ENCODE measurements at places on chromosomes 1 and 21. TPM values are rescaled to one million over a fixed set of nuclear protein-coding genes. Genes with fewer than 3 reads are reported as not detected.

Gene VWA5B1
- 1.9 TPM for polyA plus RNA-seq

Gene CFHR3
- polyA plus RNA-seq = 0.26 TPM

Gene KCNJ9
- polyA plus RNA-seq = 0.17 TPM

Gene TMEM52
- 0.38 TPM for polyA plus RNA-seq

Gene GPR157
- 2.4 TPM for polyA plus RNA-seq

Gene BGLAP
- polyA plus RNA-seq = 7.4 TPM

Gene KRTAP12-2
- not detected for polyA plus RNA-seq

Gene NECTIN4
- polyA plus RNA-seq = 5.0 TPM

Gene DPT
- polyA plus RNA-seq = 16.8 TPM

Gene RAP1GAP
- polyA plus RNA-seq = 3.5 TPM

Gene SMG5
- polyA plus RNA-seq = 70.1 TPM

Gene S100A7A
- polyA plus RNA-seq = not detected

Gene OR2T11
- polyA plus RNA-seq = not detected

Gene LCE3D
- polyA plus RNA-seq = not detected

Gene AGO3
- 13.8 TPM for polyA plus RNA-seq

Gene SPATA1
- polyA plus RNA-seq = 1.8 TPM

Gene GJA8
- polyA plus RNA-seq = not detected

Gene MDM4
- 43.9 TPM for polyA plus RNA-seq

Gene GNG4
- polyA plus RNA-seq = 2.9 TPM

Gene CD5L
- polyA plus RNA-seq = not detected

Gene RIPK4
- 17.9 TPM for polyA plus RNA-seq

Gene MPL
- polyA plus RNA-seq = 0.72 TPM

Gene CATSPER4
- polyA plus RNA-seq = 0.12 TPM

Gene CELA2A
- polyA plus RNA-seq = not detected

Gene ARHGEF16
- 23.1 TPM for polyA plus RNA-seq

Gene LIPI
- polyA plus RNA-seq = 0.26 TPM

Gene HSD11B1
- 0.90 TPM for polyA plus RNA-seq

Gene OR2T4
- not detected for polyA plus RNA-seq

Gene C8B
- polyA plus RNA-seq = not detected

Gene HSF2BP
- polyA plus RNA-seq = 2.7 TPM

Gene NUDT17
- 5.6 TPM for polyA plus RNA-seq

Gene TMEM125
- 19.1 TPM for polyA plus RNA-seq

Gene KIF2C
- 20.3 TPM for polyA plus RNA-seq

Gene CENPF
- 110 TPM for polyA plus RNA-seq

Gene S1PR1
- 16.4 TPM for polyA plus RNA-seq

Gene SOX13
- 41.7 TPM for polyA plus RNA-seq

Gene FGR
- 2.8 TPM for polyA plus RNA-seq

Gene DCST2
- polyA plus RNA-seq = 1.1 TPM

Gene LAMC1
- polyA plus RNA-seq = 345 TPM

Gene GUCA2B
- not detected for polyA plus RNA-seq

Gene DRAXIN
- polyA plus RNA-seq = 0.92 TPM

Gene OR2AK2
- not detected for polyA plus RNA-seq

Gene PTGFRN
- polyA plus RNA-seq = 125 TPM

Gene GCSAML
- polyA plus RNA-seq = 0.61 TPM

All from left renal pelvis (tissue), 4 donors.